CD4-positive, alpha-beta T cell treated with Interleukin-1 beta for 1 hour (primary cell): ENCODE measurements at places on chromosomes 7 and 10.

DNA sequence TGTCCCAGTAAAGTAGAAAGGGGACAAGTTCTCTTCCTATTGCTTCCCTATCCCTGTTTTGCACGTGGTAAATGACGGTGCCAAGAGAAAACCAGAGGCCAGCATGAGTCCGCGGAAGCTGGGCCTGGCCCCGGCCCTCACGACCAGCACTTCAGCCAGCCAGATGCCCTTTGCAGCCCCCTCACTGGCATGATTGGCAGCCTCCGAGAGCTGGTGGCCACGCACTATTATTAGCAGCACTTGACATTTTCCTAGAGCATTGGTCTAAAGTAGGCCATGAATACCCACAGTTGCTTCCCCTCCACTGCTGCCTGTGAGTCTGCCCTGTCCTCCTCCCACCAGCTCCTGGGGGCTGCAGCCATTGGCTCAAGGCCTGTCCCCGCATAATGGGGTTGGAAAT, 369.1 kb downstream of the PLXNA4 start:
- DNase-seq: no peak

GRCh38 chr7:151339651-151340382, 1.8 kb upstream of the NUB1 start:
- DNase-seq: no peak

- no peak for DNase-seq
Observed at GRCh38 chr7:119596651-119597050, 676.3 kb upstream of the KCND2 start.

DNA sequence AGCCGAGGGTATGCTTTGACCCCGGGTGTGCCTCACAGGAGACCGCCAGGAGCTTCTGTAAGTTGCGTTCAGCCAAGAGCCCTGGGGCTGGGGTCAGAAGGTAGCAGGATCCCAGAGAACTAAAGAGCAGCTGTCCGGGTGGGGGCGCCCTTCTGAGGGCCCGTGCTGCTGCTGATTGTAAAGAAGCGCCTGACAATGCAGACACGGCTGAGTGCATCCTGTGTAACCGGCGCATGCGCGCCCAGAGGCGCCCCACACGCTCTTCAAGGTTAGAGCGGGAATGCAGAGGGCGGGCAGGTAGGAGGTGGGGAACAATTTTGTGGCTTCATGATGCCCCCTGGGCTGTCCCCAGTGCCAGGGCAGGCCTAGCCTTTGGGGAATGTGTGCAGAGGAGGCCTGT, 210.2 kb upstream of the CTBP2 start:
- DNase-seq: no peak

- DNase-seq: no peak
Observed at GRCh38 chr10:75492173-75492925, 60.9 kb downstream of the LRMDA start.

DNA sequence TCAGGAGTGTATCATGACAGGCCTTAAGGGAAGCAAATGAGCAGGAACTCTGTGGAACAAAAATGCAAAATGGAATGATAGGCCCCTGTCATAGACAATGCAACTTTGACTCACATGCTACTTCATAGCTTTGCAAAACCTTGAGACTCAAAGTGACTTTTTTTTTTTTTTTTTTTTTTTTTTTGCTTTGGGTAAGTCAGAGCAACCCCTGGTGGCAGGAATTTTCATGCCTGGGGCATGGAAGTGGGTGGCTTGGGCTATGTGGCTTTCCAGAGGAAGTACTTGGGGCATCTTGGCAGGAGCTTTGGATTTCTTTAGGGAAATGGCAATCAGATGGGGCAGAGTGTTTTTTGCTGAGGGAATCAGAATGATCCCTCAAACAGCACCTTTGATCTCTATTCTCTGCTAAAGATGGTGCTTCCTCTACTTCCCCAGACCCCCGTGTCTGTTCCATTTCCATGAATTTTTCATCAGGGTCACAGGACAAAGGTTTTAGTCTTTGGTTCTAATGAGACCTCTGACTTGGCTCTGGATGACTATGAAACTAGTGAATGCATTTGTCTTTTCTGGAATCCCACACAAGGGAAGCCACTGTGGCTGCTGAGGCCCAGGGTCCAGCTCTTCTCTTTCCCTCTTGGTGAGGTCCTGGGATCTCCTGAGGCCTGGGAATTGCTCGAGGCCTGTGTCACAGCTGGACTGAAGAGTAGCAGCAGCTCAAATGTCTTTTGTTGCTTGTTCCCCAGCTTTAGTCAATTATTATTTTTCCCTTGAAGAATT, 62.8 kb downstream of the TACC2 start:
- no peak for DNase-seq

DNA sequence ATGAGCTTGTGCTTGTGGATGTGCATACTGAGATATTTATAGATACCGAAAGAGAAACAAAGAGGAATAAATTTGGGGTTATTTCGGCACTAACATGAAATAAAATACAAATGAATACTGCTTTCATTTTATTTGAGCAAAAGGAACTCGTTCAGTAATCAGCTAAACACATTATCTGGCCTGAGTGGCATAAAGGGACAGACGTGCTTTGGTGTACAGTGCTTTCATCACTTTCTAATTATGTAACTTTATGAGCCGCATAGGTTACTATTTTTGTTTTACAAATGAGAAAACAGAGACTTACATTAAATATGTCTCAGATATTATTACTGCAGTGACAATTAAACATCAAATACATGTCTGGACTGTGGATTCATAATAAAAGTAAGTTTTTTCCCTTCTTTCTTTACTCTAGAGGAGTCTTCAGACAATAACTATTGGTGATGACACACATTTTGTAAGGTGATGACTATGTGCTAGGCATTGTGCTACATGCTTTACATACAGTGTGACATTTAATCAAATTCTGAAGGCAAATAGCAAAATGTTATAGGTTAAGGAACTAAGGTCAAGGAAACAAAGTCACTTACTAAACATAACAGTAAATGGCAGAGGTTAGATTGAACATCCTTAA, 503.3 kb downstream of the SORCS1 start:
- no peak for DNase-seq

GRCh38 chr7:142412551-142413193, 154.8 kb upstream of the PRSS58 start:
- DNase-seq: peak; percentile 32

- no peak for DNase-seq
Observed at GRCh38 chr7:45922810-45923209, 1.7 kb upstream of the IGFBP3 start.

GRCh38 chr7:100897772-100898454, 2.2 kb upstream of the ACHE start:
- no peak for DNase-seq

DNA sequence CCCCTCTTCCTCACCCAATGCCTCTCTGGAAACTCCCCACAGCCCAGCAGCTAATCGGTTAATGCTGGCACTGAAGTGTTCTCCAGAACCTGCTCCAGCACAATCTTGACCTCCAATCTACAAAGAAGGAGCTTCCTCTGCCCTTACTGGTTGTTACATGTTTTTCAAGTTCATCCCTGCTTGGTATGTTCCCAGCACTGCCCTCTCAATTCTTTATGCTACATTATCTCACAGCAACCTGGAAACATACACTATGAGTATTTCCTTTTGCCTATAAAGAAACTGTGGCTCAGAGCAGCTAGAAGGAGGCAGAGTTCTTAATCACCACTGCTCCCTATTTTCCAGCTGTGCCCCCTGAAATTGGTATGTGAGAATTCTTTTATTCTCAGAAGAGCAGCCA, 84.1 kb upstream of the KMT2E start:
- DNase-seq: no peak

DNA sequence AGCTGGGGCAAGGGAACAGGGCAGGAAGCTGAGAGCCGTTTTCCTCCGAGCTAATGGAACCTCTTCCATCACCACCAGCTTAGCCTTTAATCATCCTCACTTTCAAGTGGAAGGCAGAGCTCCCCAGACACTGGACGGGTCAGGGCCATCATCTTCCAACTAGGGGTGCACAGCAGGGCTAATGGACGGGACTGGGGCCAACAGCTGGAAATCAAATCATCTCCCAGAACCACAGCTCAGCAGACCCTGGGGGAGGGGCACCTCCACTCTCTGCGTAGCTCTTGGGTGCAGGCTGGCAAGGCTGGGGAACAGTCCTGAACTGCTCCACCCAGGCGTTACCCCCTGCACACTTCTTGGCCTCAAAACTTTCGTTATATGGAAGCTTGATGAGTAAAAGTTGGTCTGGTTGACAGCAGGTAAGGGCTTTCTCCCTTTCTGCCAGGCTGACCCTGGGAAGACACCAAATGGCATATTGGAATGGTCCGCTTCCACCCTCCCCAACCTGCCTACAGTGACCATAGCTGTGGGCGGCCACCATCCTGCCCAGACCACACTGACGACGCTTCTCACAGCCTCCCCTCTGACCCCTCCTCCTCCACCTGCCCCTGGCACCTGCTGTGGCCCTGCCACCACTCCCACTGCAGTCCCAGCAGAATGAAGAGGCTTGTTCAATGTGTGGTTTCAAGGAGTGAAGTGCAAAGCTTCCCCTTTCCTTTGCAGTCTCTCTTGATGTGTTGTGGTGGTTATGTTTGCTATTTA, 51.7 kb upstream of the RET start:
- no peak for DNase-seq

GRCh38 chr7:158110661-158111048, 477.0 kb downstream of the PTPRN2 start:
- no peak for DNase-seq

GRCh38 chr7:96285579-96285978, 36.3 kb downstream of the SLC25A13 start:
- DNase-seq: no peak
